Right atrium auricular region (tissue), 2 donors: ENCODE measurements at places on chromosomes 11 and 22. TPM values are rescaled to one million over a fixed set of nuclear protein-coding genes. Genes with fewer than 3 reads are reported as not detected.
A peak's percentile ranks its signal among the peaks of the same experiment; 100 is the strongest.

DNA sequence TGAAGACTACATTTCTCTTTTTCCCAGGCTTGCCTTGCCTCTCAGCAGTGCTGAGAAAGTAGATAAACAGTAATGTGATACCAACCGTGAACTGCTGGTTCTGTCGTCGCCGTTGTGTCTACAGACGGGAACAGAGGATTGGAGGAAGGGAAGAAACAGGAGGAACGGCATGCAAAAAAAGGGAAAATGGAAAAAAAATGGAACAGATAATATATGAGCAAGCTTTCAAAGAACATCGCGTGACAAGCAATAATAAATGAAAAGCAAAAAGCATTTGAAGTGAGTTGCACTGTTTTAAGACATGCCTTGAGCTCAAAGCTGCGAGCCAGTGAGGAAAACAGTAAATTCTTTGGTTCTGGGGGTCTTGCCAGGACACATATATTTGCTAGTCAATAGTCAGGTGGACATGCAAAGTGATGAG is 305.9 kb downstream of the CADM1 start:
- no peak for DNase-seq
- H3K4me1 ChIP-seq, result no peaks in the 10 kb centered on the region
- H3K27ac ChIP-seq, result no peak overlapping the region
- H3K36me3 ChIP-seq, result no peaks in the 10 kb centered on the region
- no peak overlapping the region for H3K4me3 ChIP-seq

DNA sequence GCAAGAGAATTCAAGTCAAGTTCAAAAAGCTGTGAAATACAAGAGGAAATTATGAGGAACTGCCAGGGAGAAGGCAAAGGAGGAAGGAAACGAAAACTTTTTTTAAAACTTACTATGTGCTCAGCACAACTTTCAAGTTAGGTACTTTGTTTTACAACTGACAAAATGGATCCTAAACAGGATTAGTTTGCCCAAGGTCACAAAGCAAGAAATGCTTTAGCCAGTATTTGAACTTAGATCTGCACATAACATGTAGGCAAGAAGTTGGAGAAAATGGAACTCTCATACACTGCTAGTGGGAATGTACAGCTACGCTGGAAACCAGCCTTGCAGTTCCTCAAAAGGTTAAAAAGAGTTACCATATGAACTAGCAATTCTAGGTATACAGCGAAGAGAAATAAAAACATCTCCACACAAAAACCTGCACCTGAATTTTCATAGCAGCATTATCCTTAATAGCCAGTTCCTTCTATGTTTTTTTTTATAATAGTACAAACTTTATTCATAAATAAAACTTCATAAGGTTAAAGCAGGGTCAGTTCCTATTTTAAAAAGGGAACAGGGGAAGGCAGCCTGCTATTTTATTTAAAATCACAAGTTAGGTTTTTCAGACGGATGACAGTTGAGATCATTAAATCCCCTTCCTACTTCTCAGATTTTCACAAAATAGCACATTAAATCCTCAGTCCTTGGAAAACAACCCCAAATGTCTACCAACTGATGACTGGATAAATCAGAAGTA is 19.2 kb downstream of the DDX6 start:
- no peaks in the 10 kb centered on the region for H3K4me1 ChIP-seq
- H3K27ac ChIP-seq, result peak overlapping the region; percentile 23
- no peak for DNase-seq
- no peaks in the 10 kb centered on the region for H3K27me3 ChIP-seq

LIN7C gene
- 18.8 TPM for total RNA-seq

- peaks cover 2% of the 10 kb centered on the region for H3K4me1 ChIP-seq
- H3K27ac ChIP-seq, result no peak overlapping the region
- no peak for DNase-seq
- H3K36me3 ChIP-seq, result no peaks in the 10 kb centered on the region
- H3K27me3 ChIP-seq, result no peaks in the 10 kb centered on the region
Observed at GRCh38 chr22:22933807-22934542, 46.4 kb downstream of the IGLL5 start.

- no peak overlapping the region for H3K4me3 ChIP-seq
- H3K36me3 ChIP-seq, result no peaks in the 10 kb centered on the region
- H3K27me3 ChIP-seq, result no peaks in the 10 kb centered on the region
- no peak overlapping the region for H3K27ac ChIP-seq
Observed at GRCh38 chr11:37407461-37407860, 809.4 kb upstream of the RAG2 start.

DNA sequence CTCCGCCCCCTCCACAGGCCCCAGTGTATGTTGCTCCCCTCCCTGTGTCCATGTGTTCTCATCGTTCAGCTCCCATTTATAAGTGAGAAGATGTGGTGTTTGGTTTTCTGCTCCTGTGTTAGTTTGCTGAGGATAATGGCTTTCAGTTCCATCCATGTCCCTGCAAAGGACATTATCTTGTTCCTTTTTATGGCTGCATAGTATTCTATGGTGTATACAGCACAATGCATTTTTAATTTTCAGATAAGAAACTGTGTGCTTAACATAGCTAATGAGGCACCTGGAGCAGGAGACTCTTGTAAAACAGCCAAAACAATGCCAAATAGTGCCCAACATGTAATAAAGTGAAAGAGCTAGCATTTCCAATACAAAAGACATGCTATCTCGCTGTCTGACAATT is 21.8 kb downstream of the ALG9 start:
- no peak overlapping the region for H3K4me3 ChIP-seq
- no peak overlapping the region for H3K27ac ChIP-seq
- no peaks in the 10 kb centered on the region for H3K27me3 ChIP-seq
- H3K4me1 ChIP-seq, result no peaks in the 10 kb centered on the region
- no peak for DNase-seq
- peaks cover 51% of the 10 kb centered on the region for H3K36me3 ChIP-seq

CWC15 gene
- total RNA-seq, result 48.6 TPM

DNA sequence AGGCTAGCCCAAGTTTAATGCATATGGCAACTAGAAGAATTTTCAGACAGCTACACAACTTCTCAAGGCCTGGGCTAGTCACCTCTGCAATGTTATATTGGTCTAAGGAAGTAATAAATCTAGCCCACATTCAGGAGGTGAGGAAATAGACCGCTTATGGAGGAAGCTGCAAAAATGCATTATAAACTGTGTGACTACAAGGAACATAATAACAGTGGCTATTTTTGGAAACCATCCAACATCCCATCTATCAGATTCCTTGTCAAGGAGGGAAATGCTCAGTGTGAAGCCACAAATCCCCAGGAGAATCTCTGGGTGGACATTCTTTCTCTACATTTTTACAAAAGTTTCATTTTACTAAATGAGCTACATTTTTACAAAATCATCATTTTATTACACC is 76.1 kb downstream of the BBOX1 start:
- DNase-seq, result no peak
- no peak overlapping the region for H3K4me3 ChIP-seq
- H3K27ac ChIP-seq, result no peak overlapping the region
- H3K27me3 ChIP-seq, result no peaks in the 10 kb centered on the region
- H3K4me1 ChIP-seq, result no peaks in the 10 kb centered on the region

RIN1 gene
- total RNA-seq, result 1.0 TPM
